HTR-8/SVneo (cell line): ENCODE measurements at places on chromosomes 3 and 15.
A peak's percentile ranks its signal among the peaks of the same experiment; 100 is the strongest.

DNA sequence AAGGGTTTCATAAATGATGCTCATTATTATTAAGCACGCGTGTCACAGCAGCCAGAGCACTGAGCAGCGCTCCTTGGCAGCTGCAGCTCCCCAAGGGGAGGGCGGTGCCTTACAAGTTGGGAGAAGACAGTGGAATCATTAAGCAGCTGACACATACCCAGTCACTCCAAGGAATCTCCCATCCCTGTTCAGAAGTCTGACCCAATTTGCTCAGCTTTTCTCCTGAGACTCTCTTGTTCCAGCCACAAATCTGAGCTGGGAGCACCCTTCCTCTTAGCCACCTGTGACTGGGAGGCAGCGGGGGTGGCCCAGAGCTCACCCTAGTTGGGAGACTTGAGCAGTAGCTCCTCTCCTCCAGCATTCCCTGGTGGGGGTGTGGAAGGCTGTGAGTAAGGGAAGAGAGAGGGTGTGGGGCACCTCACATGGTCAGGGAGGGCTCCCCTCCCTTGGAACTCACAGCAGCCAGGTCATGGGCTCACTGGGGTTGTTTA lies 64.3 kb downstream of the DUT start:
- no peak for DNase-seq

GRCh38 chr3:188661806-188662205 lies 507.8 kb downstream of the LPP start:
- DNase-seq, result no peak

GRCh38 chr15:72380743-72381142 lies 4.9 kb upstream of the HEXA start:
- no peak for DNase-seq

DNA sequence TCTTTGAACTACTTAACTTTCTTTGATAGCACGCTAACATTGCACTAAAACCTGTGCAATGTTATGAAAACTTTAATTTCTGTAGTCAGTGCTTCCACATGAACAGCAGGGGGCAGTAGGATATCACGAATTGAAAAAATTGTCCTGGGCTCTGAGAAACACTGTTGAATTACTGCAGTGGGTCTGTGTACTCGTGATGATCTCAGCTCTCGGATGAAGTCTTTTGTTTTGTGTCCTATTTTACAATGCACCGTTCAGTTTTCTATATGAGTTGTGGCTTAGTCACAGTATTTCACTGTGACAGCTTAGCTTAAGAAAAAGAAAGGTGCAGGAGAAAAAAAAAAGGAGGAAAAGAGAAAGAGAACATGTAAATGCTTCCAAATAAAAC lies 141.3 kb upstream of the CCDC54 start:
- peak; percentile 84 for DNase-seq

- no peak for DNase-seq
Observed at GRCh38 chr3:128066114-128066513, 13.9 kb downstream of the SEC61A1 start.

GRCh38 chr3:127221446-127222035 lies 28.6 kb downstream of the PRR23E start:
- DNase-seq, result no peak

DNA sequence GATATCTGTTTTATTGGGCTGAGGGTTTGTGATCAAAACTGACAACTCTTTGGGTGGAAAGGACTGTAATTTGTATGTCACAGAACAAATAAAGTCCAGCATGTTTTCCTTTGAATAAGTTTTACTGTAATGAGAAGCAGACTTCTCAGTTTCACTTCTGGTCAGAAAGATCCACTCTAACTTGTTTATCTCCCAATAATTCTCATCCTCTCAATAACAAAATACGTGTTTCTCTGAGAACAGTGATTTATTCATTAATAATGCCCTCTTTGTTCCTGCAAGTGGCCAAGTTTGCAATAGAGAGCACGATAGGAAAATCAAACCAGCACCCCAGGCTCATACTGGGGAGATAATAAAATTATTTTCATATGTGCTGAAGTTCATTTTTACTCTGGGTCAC lies 190.6 kb downstream of the CNTN3 start:
- DNase-seq, result no peak

- DNase-seq, result no peak
Observed at GRCh38 chr3:22729212-22729611, 473.9 kb upstream of the UBE2E2 start.

- no peak for DNase-seq
Observed at GRCh38 chr3:38177181-38177580, 11.8 kb downstream of the OXSR1 start.

DNA sequence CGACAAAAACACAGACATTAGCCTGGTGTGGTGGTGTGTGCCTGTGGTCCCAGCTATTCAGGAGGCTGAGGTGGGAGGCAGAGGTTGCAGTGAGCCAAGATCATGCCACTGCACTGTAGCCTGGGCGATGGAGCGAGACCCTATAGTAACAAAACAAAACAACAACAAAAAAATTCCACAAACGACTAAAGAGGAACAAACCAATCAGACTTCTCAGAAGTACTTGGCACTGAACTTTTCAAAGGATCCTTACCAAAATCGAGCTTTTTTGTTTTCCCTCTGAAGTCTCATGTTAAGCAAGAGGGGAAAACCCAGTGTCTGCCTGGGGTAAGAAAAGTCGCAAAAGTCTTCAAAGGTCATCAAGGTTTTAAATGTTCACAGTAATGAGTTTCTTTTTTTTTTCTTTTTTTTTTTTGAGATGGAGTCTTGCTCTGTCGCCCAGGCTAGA lies 30.1 kb upstream of the TFRC start:
- DNase-seq, result no peak

DNA sequence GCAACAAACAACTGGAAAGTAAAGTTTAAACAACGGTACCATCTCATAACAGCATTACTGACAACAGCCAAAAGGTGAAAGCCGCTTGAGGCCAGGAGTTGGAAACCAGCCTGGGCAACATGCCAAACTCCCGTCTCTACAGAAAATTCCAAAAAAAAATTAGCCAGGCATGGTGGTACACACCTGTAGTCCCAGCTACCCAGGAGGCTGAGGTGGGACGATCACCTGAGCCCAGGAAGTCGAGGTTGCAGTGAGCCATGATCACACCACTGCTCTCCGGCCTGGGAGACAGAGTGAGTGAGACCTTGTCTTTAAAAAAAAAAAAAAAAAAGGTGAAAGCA lies 4.4 kb downstream of the TNK2 start:
- DNase-seq, result no peak

GRCh38 chr15:58608129-58608590 lies 141.3 kb downstream of the ADAM10 start:
- no peak for DNase-seq

GRCh38 chr15:100909565-100909964 lies 9.6 kb upstream of the LRRK1 start:
- no peak for DNase-seq

- peak; percentile 63 for DNase-seq
Observed at GRCh38 chr3:184345317-184346144, 8.1 kb downstream of the FAM131A start.

DNA sequence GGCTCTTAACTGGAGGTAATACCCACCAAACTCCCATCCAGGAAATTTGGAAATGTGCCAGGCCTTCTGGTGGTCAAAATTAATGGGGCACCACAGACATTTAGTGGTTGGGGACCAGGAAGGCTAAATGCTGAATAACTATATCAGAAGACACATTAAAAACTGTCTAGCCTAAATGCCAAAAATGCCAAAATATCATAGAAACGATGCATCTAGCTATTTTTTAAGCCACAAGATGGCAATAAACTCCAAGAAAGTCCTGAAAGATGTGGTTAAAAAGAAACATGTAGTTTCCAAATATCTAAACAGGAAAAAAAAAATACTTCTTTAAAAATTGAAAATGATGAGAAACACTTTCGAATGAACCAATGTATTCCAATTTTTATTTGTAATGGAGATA lies 19.9 kb downstream of the CCDC14 start:
- no peak for DNase-seq

DNA sequence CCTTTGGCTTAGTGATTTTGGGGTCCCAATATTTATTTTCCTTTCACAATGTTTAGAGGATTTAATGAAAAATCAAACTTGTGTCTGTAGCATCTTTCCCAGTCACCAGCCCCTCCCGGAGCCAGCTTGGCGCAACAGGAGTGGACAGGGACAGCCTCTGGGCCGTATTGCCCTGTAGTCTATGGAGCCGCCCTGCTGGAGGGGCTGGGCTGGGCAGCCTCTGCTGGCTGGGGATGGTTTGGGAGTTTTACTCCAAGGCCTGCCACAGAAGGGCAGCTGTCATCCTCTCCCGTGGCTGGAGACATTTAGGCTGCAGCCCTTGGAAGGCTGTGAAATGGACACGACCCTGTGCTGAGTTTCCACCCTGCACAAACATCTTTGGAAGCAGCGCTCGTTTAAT lies 89.4 kb upstream of the RGMA start:
- DNase-seq, result no peak

GRCh38 chr3:160049565-160049964 lies 60.9 kb downstream of the IL12A start:
- no peak for DNase-seq

DNA sequence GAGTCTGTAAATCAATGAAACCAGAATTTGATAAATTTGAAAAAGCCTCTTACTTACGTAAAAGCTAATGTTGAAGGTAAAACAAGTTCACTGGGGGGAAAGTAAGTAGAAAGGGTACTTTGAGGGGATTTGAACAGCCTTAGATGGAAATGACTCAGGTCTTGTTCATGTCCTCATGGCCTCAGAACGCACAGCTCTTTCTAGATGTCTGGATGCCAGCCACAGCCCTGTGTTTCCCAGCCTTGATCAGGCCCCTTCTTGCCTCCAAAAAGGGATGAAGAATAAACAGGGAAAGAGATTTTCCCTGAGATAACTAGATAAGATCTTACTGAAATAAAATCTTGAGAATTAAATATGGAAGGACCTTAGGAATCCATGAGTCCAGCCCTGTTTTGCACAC lies 237.1 kb upstream of the GOLGA6L4 start:
- no peak for DNase-seq

GRCh38 chr15:94398001-94398400 lies 166.6 kb downstream of the MCTP2 start:
- DNase-seq, result no peak

DNA sequence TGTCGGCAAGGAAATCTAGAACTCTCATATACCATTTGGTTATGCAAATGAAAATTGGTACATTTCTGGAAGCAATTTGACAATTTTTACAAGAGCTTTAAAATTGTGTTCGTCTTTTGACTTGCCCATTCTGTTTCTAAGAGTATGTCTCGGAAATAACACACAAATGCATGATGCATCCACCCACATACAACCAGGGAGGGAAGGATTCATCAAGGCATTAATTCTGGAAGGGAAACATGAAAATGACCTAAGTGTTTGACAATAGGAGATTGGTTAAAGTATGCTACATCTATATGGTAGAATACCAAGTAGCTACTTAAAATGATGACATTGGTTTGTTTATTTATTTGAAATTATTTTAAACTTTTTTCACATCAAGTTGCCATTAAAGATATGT lies 58.6 kb downstream of the PIAS1 start:
- DNase-seq, result no peak

DNA sequence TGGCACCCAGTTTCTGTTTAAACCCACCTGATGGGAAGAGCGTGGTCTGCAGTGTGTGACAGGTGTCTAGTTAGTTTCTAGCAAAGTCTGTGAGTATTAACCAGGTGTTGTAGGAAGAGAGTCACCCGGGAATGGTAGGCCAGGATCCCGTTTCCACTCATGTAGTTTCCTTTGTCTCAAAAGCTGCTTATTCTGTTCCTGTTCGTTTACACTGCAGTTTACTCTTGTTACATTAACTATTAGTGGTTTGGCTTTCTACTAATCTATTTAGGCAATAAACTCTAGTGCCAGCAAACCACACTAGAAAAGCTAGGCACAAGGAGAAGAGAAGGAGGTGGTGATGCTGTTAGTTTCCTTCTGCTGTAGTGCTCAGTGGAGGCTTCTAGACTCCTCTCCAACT lies 32.7 kb downstream of the WDR76 start:
- no peak for DNase-seq

DNA sequence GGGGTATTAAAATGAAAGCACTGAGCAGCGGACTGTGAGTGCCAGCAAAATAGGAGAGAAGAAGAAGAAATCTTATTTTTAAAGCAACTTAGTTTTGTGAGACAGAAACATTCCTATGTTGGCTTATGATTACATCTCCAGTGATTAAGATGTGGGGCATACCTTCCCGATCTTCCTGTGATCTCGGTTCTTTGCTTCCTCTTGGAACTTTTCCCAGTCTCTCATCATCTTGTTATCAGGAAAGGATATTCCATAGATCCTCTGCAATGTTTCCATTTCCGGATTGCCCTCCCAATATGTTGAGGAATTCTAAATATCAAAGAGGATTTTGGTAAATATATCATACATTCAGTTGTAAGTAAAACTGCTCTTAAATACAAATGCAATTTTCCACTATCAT lies 22.2 kb downstream of the TARS3 start:
- DNase-seq, result no peak

GRCh38 chr15:29695489-29696167 lies 126.6 kb downstream of the TJP1 start:
- no peak for DNase-seq

DNA sequence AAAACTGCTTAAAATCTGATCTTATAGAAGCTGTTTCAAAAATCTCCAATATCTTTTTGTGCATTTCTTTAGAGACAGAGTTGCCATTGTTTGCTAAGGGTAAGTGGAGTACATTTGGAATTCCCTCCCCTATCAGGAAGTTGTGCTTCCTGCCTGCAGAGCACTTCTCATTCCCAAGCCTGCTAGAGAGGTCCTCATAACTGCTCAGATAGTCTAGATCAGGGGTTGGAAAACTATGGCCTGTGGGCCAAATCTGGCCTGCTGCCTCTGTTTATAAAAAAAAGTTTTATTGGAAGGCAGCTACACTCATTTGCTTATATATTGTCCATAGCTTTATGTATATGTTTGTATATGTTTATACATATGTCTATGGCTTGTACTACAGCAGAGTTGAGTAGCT lies 333.7 kb upstream of the PROK2 start:
- no peak for DNase-seq

- DNase-seq, result no peak
Observed at GRCh38 chr3:139585820-139586219, 46.3 kb upstream of the RBP1 start.

- no peak for DNase-seq
Observed at GRCh38 chr15:28989239-28989830, 103.6 kb downstream of the APBA2 start.

DNA sequence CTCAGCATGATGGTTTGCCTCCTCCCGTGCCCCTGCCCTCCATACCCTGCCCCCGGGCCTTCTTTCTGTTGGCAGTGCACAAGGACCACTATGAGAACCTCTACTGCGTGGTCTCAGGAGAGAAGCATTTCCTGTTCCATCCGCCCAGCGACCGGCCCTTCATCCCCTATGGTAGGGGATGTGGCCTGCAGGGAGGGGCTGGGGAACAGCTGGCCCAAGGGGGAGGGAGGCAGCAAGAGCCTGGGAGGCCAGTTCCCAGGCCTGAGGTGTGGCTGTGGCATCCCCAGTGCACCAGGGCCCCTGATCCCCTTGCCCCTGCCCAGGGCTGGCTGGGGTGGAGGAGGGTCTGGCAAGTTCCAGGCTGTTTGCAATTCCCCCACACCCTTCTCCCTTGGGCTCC lies 2.6 kb upstream of the PLA2G4B start:
- no peak for DNase-seq

- no peak for DNase-seq
Observed at GRCh38 chr3:77296527-77296926, 256.6 kb downstream of the ROBO2 start.

GRCh38 chr3:71397726-71398125 lies 185.8 kb downstream of the FOXP1 start:
- DNase-seq, result no peak
